Right cardiac atrium (tissue), 5 donors: ENCODE measurements at places on chromosomes 1 and 21. TPM values are rescaled to one million over a fixed set of nuclear protein-coding genes. Genes with fewer than 3 reads are reported as not detected.

The KRTAP13-2 gene
- not detected for total RNA-seq

- no peak for DNase-seq
Measured at GRCh38 chr1:181318022-181318857, 165.1 kb upstream of the CACNA1E start.

DNA sequence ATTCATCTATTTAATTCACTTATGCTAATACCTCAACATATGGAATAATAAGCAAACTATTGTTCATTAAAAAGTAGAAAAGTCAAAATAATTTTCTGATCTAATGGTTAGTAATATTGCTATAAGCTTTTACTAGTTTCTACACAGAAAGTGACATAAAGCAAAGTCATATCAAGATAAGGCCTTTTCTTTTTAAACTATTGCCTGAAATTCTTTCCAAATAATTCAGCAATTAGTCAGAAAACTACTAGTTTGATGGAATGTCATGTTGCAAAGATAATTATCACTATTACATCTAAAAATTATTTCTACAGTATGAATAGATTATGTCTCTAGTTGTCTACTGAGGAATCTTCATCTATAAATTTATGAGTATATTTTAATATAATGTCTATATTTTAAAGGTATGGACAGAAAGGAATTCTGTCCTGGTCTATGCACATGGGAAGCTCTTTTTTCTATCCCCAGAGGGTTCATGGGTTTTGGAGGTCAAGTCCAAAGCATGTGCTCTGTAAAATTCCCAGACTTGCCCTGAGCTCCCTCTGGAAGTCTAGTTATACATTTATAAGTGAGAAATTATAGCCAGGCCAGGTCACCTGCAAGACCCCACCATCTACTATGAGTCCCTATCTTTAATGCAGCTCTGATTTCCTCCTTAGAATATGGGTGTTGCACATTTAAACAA is 84.6 kb upstream of the DPYD start:
- DNase-seq: no peak

- no peak for DNase-seq
Measured at GRCh38 chr21:28952686-28953085, 40.0 kb downstream of the LTN1 start.

DNA sequence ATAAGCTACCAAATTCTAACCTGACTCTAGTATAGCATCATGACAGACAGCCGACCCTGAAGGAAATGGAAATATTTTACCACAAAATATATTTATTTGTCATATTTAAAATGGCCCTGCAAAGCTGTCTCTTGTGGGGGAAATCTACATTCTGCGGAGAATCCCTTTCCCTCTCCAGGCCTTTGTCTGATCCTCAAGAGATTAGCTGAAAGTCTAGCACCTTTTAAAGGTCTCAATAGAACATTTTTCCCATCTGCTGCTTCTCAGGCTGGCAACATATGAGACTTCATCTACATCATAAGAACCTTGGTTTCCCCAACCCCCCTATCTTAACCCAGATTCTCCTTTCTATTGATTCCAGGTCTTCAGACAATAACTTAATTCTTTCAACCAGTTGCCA is 1.7 kb upstream of the OR11L1 start:
- DNase-seq: no peak

DNA sequence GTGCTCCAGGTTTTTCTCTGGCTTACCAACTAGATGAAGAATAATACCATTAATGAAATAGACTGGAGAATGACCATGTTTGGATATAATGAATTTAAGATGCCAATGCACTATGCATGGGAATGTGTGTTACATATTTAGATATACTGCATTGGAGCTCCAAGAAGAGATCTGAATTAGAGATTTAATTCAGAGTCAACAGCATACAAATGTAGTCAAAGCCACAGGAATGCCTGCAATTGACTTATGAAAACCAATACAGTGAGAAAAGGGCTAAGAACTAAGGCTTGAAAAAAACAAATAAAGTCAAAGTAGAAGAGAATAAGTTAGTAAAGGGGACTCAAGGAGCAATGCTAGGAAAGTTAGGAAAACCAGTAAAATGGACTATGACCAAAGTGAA is 59.1 kb downstream of the USP24 start:
- DNase-seq: no peak

DNA sequence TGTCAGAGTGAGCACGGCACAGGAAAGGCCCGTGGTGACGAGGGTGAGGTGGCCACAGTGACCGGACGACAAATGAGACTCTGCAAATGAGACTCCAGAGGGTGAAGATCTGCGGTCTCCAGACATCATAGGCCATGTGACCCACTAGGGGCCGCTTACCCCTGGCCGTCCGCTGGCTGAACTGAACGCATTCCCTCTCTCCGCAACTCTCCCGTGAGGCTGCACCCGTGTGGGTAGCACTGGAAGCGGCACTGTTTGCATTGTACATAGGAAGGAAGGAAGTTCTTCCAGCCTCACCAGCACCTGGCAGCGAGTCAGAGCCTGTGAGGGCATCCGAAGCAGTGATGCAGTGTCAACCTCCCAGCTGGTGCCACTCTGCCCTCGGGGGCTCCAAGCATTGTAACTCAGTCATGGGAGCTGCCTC is 23.6 kb upstream of the SPSB1 start:
- DNase-seq: peak; percentile 35

GRCh38 chr1:184739796-184740195 is 14.9 kb downstream of the EDEM3 start:
- no peak for DNase-seq

The MYBPH gene
- total RNA-seq: not detected

The CLDN17 gene
- not detected for total RNA-seq

- DNase-seq: no peak
Measured at GRCh38 chr1:199858171-199858570, 169.3 kb upstream of the NR5A2 start.

The HSD3B1 gene
- not detected for total RNA-seq

- DNase-seq: no peak
Measured at GRCh38 chr1:30014031-30014430, 709.4 kb downstream of the MATN1 start.

The TRPM2 gene
- 1.5 TPM for total RNA-seq

The LIN28A gene
- total RNA-seq: not detected

The CFAP107 gene
- not detected for total RNA-seq

DNA sequence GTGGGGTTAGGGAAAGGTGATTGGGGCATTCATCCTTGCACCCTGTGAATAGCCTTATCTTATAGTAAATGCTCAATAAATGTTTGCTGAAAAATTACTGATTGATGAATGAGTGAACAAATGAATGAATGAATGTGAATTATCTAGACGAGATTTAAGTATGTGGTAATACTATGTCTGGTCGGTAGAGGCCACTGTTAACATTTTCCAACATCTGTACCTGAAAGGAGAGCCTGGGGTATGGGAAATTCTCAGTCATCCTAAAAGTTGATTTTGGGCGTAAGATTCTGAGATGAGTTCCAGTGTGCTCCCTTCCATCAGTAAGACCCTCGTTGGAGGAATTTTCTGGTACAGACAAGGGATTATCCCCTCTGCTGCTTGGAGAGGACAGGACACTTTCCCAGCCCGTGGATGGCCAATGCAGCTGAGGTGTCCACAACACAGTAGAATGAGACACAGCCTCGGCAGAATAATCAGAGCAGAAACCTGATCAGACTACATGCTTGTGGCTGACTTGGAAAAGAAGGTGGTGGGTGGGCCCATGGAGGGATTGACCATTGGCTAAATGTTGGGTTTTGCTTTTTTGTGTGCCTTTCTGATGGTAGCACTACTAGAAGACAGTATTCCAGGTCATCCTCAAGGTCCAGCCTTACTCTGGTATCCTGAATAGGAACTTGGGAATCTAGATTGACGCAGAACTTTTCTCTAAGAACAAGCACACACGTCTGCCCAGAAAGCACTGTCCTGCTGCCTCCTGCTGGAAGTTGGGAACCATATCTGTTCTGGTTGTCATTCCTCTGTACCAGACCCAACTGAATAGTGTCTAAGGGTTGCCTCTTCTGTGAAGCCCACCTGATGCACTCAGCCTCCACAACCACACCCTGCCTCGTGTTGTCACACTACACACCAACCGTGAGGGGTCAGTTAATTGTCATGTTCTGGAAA is 262.0 kb downstream of the TNR start:
- no peak for DNase-seq

DNA sequence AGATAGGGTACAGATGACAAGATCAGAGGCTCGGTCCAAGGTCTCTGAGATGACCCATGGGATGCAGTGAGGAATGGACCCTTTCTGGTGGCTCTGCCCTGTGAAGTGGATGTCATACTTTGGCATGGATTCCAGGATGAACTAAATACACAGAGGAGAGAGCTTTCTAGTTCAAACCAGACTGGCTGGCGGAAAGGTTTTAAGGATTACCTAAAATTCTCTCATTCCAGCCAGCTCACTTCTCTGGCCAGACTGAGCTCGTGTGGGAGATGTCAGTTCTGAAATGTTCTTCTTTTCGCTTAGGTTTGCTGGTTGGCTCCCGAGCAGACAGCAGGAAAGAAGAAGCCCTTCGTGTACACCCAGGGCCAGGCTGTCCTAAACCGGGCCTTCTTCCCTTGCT is 6.2 kb downstream of the RNPEP start:
- DNase-seq: no peak

GRCh38 chr1:167057241-167057688 is 32.9 kb downstream of the GPA33 start:
- DNase-seq: no peak

The RGS5 gene
- total RNA-seq: 60.4 TPM

The FCGR2B gene
- total RNA-seq: 3.7 TPM

The KCNC4 gene
- 6.7 TPM for total RNA-seq

The SCP2 gene
- total RNA-seq: 140 TPM

DNA sequence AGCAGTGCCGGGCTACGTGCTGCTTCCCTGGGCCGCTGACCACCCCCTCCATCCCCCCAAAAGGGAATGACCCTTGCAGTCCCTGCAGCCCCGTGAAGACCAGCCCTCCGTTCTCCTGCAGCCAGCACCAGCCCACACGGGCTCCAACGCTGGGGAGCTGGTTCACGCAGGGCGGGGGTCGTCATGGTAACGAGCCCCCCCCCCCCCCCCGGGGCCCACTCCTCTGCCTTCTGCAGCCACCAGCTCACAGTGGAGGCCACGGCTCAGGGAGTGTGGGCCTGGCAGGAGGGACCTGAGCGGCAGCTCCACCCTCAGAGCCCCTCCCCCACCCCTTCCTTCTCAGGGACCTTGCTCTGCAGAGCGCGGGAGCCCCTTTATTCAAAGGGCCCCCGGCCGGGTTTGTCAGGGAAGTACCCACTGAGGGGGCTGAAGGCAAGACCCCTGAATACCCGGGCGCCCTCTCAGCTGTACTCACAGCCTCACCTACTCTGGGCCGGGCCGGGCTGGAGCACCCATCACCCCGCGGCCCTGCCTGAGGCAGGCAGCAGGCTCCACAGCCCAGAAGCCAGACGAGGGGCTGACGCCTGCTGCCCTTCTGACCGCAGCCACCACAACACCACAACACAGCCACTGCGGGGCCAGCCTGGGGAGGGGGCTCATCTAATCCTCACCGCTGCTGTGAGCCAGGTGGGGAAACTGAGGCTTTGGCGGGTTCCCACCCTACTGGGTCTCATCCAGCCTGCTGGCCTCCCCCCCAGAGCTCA is 12.6 kb downstream of the MEGF6 start:
- DNase-seq: no peak

DNA sequence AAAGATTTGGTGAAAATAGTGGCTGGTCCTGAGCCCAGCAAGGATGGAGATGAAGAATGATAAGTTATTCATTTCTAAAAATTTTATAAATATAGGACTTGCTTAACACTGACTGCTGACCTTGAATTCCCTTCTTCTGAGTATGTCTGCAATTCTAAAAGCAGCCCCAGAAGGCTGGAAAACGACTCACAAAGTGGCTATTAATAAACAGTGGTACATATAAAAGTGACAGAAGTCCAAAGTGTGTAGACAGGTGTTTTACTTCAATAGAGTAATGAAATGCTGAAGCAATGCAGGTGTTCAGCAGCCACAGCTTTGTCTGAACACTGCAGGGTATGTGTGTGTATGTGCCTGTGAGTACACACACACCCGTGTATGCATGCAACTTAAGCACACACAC is 219.0 kb upstream of the NRIP1 start:
- DNase-seq: no peak

The APCS gene
- not detected for total RNA-seq

DNA sequence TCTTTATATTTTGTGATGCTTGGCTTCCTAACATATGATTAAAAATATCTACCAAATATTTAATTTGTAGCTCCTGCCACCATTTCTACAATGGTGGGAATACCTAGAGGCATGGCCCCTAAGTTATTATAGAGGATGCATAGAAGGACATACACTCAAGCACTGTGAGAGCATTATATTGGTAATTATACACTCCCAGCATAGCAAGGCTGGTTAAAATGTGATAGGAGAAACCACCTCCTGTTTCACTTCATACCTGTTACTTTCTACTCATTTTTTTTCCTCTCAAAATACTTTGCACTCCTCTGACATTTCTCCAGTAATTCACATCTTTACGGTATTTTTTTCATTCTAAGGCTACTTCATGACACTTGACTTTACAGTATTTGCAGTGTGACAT is 92.9 kb downstream of the HS2ST1 start:
- no peak for DNase-seq

The CTH gene
- 1.3 TPM for total RNA-seq

DNA sequence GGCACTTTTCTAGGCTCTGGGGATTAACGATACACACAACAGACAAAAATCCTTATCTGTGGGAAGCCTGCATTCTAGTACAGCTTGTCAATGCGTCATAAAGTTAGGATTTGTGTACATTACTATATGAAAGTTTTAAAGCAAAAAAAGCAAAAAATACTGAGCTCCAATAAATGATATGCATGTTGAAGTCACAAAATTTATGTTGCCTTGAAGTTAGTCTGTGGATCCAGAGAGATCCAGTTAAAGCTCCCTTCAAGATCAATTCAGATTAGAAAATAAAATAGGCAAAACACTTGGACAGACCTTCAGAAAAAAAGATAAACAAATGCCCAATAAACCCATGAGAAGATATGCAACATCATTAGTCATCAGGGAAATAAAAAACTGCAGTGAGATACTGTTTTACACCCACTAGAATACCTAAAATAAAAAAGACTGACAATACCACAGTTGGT is 33.1 kb upstream of the KCNQ4 start:
- DNase-seq: no peak

DNA sequence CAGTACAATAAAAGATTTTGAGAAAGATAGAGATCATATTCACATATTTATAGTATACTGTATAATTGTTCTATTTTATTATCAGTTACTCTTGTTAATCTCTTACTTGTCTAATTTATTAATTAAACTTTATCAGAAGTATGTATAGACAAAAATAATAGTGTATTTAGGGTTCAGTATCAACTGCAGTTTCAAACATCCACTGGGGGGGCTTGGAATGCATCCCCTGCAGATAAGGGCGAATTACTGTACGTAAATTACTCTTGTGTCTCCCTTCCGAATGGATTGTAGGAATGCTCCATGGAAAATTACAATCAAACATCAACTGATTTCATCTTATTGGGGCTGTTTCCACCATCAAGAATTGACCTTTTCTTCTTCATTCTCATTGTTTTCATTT is at the start of gene OR2L8:
Gene OR2L8, plus strand, starts transcription at position 301 of the 400 bp plus-strand sequence. Its CDS starts 0 bp downstream, at position 301.
- DNase-seq: no peak
